ENCODE measurements at places on chromosomes 7 and 10.

GRCh38 chr7:105715528-105715927 is 134.2 kb upstream of the EFCAB10 start:
- no peak for DNase-seq

GRCh38 chr10:103501186-103501585 is 7.7 kb downstream of the NEURL1 start:
- no peak for DNase-seq

GRCh38 chr10:80459047-80459865 is 5.1 kb downstream of the TSPAN14 start:
- no peak for DNase-seq

- DNase-seq = no peak
Observed at GRCh38 chr7:41771717-41772116, 68.8 kb upstream of the INHBA start.

- no peak for DNase-seq
Observed at GRCh38 chr7:146647445-146647844, 530.8 kb downstream of the CNTNAP2 start.

- DNase-seq = no peak
Observed at GRCh38 chr10:131857156-131858117, 43.4 kb upstream of the PPP2R2D start.

GRCh38 chr10:61897671-61898434 is 3.6 kb upstream of the ARID5B start:
- DNase-seq = no peak

- no peak for DNase-seq
Observed at GRCh38 chr10:95334805-95335144, 44.0 kb upstream of the PDLIM1 start.

DNA sequence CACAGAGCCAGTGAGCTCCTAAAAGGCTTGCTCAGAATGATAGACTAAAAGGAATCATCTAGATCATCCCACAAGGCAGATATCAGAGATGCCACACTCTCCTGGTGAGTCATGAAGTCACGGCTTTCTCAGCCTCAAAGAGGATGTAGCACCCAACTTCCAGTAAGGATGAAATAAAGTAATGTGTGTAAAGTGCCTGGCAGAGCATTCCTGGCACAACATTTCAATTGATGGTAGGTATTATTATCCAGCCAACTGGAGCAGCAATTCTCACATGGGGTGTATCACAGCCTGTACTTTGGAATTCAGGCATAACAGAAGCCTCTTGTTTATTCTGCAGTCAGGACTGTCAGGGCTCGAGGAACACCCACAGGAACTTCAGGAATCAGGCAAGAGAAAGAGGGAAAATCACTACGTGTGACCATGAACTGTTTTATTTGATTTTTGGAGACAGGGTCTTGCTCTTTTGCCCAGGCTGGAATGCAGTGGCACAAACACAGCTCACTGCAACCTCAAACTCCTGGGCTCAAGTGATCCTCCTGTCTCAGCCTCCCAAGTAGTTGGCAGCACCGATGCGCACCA is 5.3 kb upstream of the NAT16 start:
- DNase-seq = no peak

DNA sequence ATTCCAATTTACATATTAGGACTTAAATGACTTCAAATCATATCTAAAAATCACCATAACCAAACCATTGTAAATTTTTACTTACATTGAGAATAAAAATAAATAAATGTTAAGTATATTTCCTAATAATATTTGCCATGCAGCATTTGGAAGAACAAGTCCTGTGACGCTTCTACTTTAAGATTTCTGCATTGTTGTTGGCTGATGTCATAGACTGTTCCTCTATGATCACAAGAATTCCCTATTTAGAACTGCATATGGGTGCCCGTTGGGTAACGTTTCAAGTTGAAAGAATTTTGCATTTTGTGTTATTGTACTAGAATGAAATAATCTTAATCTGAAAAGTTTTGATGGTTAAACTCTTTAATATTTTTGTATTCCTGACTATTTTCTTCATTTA is 5.1 kb upstream of the ITGB1 start:
- DNase-seq = no peak

DNA sequence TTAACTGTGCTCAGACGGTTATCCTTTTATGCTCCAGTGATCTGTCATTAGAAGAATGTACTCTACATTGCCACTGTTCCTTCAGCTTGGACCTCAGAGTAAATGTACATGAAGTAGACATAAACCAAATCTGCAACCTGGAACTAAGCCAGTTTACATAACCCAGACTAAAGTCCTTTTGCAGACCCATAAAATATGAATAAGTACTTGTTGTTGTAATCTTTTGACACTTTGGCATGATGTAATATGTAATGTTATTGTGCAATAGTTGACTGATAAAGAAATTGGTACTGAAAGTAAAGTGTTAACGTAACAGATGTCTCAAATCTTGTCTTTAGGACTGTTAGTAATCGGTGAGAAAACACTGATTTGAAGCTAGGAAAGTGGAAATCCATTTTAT is 115.8 kb upstream of the SORCS1 start:
- no peak for DNase-seq

DNA sequence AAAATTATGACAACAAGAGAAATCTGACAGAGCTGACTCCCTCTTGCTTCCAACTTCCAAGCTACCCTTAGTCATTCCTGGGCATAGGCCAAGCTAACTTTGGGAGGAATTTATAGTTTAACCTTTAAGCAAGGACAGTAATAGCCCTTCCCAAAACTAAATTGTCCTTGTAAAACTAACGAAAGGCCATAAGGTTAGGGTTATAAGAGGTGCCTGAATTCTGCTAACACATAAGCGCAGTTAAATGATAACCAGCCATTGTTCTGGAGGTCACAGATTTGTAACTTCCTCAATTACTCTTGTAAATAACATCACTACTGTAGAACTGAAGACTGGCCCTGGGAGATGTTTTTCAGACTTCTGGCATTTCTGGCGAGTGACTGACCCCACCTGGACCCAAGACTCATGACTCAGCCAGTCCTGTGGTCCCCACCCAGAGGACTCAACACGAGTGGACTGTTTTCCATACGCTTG is 481.2 kb downstream of the KCNMA1 start:
- no peak for DNase-seq

- no peak for DNase-seq
Observed at GRCh38 chr7:91228927-91229558, 35.2 kb upstream of the FZD1 start.

- DNase-seq = no peak
Observed at GRCh38 chr7:127759945-127760421, 108.0 kb downstream of the SND1 start.

DNA sequence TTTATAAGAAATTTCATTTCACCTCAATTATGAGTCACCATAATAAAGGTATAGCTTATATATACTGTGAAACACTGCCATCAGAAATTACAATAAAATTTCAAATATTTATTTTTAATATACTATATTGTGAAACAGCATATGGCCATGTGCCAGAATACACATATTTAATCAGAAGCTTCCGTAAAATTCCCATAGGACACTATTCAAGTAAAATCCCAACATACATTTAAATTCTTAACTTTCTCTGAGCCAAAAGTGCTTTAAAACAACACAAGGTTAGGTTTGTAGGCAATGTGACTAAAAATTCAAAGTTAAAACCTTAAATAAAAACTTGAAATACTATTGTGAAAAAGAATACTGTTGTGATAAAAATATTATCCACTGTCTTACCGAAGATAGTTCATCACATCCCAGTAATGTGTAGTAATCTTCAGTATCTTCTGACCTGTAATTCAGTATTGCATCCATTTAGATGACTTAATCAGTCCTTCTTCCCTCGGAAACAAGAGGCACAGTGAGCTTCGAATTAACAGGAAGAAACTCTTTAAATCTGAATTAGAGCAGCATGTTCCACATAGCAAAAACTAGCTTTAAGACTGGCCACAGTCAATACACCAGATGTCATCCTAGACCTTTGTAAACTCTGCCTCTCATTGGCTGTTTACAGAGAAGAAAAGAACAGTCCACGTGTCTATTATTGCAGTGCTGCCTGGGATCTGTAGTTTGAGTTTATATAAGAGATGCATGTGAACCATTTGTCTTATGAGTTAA is at the start of gene DNAJC12:
Gene DNAJC12, minus strand, starts transcription at position 648 of the 774 bp plus-strand sequence. Its CDS starts 177 bp downstream, at position 471.
- no peak for DNase-seq

DNA sequence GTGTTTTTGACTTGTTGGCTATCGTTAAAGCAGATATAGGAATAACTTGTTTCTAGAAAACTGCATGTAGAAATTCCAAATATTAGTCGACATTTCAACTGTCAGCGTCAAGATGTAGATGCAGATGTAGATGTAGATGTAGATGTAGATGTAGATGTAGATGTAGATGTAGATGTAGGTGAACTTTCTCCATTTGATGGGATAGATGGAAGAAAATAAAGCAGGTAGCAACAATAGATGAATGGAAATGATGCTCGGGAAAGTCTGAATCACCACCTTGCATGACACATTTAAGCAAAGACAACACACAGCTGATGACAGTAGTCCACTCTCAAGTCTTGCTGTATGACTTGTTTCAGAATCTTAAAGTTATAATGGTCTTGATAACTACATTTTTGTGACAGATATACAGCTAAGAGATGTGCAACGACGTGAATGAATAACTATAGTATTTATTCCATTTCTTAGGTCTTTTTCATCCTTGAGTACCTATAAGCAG is 53.5 kb downstream of the SND1 start:
- DNase-seq = no peak

DNA sequence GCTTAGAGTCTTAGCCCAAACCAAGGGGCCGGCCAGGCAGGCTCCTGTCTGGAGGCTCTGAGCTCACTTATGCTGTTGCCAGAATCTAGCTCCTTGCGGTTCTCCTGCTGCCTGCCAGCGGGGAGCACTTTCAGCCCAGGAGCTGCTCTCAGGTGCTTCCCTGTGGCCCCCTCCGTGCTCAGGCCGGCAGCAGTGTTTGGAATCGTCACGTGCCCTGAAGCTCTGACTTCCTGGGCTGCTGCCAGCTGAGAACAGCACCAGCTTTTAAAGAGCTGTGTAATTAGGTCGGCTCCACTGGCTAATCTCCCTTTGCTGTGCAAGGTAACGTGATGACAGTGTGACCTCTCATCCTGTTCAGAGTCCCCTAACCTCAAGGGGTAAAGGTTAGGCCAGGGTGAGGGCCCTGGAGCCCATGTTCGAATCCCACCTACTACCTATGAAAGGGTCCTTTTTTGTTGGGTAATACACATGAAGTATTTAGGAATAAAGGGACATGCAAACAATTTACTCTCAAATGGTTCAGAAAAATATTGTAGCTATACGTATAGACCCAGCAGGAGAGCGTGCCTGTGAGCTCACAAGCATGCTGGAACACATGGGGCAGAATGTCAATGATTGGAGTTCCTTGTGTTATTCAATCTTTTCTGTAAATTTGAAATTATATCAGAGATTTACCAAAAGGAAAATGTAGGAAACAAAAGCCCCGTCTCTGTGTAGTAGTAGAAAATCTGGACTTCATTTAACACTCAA is 16.6 kb downstream of the ZNF862 start:
- DNase-seq = peak; percentile 85

- no peak for DNase-seq
Observed at GRCh38 chr10:77628906-77629730, 8.5 kb downstream of the KCNMA1 start.

- DNase-seq = no peak
Observed at GRCh38 chr10:113303544-113304146, 249.2 kb upstream of the HABP2 start.

GRCh38 chr10:48605786-48606529 is 1.1 kb upstream of the ARHGAP22 start:
- DNase-seq = no peak

GRCh38 chr7:48154792-48155413 is 16.4 kb upstream of the ABCA13 start:
- DNase-seq = no peak

GRCh38 chr7:141533149-141533949 is 17.9 kb upstream of the AGK start:
- DNase-seq = peak; percentile 94

DNA sequence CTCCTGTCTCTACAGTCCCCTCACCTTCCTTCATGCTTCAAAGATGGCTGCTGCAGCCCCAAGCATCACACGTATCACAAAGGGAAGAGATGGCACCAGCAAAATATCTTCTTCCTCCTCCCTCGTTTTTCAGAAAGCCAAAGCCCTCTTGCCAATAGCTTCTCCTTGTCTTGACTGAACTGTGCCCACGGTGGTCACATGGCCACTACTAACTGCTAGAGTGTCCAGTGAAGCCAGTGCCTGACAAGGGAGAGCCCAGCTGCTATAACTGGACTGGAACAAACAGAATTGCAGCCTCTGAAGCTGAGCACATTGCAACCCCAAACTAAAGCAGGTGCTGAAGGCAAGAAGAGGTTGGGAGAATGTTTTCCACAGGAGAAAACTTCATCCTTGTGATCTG is 120.8 kb upstream of the RET start:
- DNase-seq = no peak

- DNase-seq = no peak
Observed at GRCh38 chr7:46791188-46791587, 790.7 kb downstream of the TNS3 start.

DNA sequence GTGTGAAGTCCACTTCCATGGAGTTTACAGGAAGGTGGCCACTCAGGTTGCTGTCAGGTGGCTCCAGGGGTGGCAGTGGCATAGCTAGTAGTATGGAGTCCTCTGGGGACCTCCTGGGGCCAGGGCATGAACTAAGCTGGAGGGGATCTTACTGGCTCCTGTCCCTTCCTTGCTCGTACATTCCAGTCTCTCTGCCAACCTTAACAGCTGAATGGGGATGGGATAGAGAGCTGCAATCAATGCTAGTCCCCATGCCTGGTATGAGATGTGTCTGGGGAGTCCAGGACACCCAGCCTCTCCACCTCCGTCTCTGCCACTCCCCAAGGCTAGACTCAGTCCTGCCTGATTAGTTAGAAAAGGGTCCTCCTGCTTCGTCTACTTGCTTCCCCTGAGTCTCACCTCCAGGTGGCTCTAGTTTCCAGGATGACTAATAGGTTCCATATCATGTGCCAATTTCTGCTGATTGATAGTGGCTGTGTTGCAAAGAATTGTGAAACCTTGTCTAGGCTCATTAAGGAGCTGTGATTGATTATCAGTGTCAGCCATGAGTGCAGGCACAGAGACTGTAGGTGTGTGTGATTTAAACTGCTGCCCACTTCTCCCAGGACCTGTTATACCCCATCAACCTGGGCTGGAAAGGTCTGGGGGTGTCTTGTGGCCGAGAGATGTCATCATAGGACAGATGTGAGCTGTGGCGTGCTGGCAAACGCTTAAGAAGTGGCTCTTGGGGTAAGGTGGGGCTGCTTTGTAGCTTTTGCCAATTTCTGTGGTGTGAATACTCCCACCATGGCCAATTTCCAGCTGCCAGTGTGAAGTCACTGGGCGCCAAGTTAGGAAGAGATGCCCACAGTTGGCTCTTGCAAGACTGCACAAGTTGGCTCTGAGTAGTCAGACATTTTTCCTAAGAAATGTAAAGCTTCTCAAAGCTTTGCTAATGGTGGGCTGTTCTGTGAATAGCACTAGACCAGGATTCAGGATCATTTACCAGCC is 59.8 kb downstream of the COL13A1 start:
- DNase-seq = no peak

DNA sequence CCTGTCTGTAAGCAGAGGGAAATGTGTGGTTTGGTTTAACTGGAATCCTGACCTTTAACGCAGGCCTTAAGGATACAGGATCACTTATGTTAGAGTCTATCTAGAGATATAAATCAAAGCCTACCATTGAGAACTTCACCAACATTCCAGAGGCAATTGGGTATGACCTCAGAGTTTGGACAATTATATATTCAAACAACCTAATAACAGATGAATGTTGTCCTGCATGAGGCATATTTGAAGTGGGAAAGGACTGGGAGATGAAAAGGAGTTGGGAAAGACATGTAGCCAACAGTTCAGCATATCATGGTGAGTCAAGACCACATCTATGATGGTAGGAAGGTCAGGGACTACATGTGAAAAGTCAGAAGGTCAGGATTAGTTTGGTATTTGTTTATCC is 274.2 kb downstream of the DOCK4 start:
- DNase-seq = no peak

GRCh38 chr7:26212921-26213718 is 11.6 kb downstream of the CBX3 start:
- no peak for DNase-seq
